ENCODE measurements at places on chromosomes 5 and 9. TPM values are rescaled to one million over a fixed set of nuclear protein-coding genes. Genes with fewer than 3 reads are reported as not detected.

The CORO2A gene
- total RNA-seq, result 1.1 TPM

The C6 gene
- total RNA-seq, result not detected

The MAMDC2 gene
- 0.20 TPM for total RNA-seq

The ENTPD2 gene
- total RNA-seq, result 2.4 TPM

The WDR36 gene
- total RNA-seq, result 17.4 TPM

The PCDHB6 gene
- 1.1 TPM for total RNA-seq

The BTNL3 gene
- total RNA-seq, result not detected

The NCS1 gene
- 48.3 TPM for total RNA-seq

The BRINP1 gene
- 0.10 TPM for total RNA-seq

The SVEP1 gene
- total RNA-seq, result 1.4 TPM

The GGTA1 gene
- total RNA-seq, result not detected

The DRD1 gene
- 0.08 TPM for total RNA-seq

The SPATA31A3 gene
- total RNA-seq, result not detected

The PCDHB5 gene
- 1.2 TPM for total RNA-seq

The PPP1R26 gene
- total RNA-seq, result 13.0 TPM

The HAVCR2 gene
- total RNA-seq, result 0.34 TPM

The INSYN2B gene
- total RNA-seq, result 0.27 TPM

The DIRAS2 gene
- 0.06 TPM for total RNA-seq
